ENCODE measurements at places on chromosomes 11 and 22. TPM values are rescaled to one million over a fixed set of nuclear protein-coding genes. Genes with fewer than 3 reads are reported as not detected.

DNA sequence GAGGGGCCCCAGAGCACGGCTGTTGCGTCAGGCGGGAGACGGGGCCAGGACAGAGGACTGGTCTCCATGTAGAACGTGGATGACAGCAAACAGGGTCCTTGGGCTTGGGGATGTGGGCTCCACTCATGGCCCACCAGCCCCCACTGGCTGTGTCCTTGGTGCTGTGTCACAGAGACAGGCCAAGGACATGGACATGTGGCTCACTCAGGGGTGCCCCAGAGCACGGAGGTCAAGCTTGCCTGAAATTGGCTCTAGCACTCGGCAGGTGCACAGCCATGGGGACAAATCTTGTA, 14.4 kb downstream of the FADS2 start:
- DNase-seq: no peak

- DNase-seq: no peak
Observed at GRCh38 chr11:27187075-27187847, 146.6 kb downstream of the BBOX1 start.

DNA sequence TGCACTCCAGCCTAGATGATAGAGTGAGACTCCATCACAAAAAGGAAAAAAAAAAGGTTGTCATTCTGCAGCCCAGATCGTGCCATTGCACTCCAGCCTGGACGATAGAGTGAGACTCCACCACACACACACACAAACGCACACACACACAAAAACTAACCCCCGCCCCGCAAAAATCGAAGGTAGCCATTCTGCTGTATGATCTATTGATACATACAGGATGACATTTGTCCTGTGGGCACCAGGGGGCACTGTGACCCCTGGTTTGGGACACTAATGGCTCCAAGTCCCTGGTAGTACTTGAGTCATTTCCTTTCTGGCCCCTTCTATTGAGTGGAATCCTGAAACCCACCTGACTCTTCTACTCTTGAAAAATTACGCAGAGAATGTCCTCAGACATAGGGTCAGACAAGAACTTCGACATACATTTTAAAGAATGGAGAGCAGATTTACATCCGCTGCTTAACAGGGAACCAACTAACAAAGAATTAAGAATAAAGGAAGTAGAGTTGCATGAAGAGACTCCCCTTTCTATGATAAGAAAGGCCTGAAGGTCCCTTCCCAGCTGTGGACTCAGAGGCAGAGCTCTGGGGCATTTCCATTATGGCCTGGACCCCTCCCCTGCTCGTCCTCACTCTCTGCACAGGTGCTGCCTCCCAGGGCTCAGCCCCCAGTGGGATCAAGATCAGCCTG, 35.0 kb upstream of the PRAME start:
- DNase-seq: peak; percentile 40

GRCh38 chr11:72613977-72614376, 60.2 kb downstream of the PDE2A start:
- no peak for DNase-seq

DNA sequence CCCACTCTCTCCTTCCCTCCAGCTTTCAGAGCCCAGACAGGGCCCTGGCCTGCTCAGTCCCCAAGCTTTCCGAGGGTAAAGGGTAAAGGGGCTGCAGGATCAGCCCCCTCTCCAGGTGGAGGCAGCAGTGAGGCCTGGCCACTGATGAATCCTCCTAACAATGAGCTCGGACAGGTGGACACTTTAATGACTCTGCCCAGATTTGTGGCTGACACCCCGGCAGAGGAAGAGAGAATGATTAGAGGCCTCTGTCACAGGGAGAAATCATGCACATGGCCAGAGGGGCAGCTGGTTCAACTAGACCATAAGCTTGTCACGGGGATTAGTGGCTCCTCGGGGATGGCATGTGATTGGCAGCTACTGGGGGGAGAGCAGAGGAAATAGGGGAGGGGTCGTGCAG, 587.5 kb upstream of the B3GAT1 start:
- DNase-seq: no peak

GRCh38 chr11:119194811-119195440, 9.7 kb downstream of the NHERF4 start:
- DNase-seq: no peak

- no peak for DNase-seq
Observed at GRCh38 chr11:57155400-57155799, 26.4 kb upstream of the LRRC55 start.

DNA sequence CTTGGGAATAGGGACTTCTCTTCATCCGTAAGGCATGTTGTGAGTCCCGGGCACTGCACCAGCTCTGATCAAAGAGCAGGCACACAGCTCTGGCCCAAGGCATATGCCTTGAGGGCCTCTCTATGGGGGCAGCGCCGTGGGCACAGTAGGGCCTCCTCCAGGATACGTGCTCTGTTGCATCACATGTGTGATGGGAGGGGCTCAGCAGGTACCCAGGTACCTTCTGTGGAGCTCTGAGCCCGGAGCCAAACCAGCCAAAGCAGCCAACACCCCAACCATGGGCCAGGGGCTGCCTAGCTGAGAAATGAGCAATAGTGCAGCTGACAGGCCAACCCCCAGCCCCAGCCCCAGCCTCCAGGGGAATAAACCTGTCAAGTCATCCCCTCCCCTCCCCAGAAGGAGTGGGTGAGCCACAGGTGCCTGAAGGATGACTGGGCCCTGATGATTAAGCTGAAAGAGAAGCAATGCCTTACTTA, 79.7 kb upstream of the SHISAL1 start:
- peak; percentile 22 for DNase-seq

- DNase-seq: peak; percentile 67
Observed at GRCh38 chr11:65172600-65172999, 2.6 kb downstream of the SPDYC start.

GRCh38 chr11:75174781-75175370, 24.0 kb downstream of the SLCO2B1 start:
- peak; percentile 68 for DNase-seq

Gene KCNK7
- total RNA-seq: 1.7 TPM

DNA sequence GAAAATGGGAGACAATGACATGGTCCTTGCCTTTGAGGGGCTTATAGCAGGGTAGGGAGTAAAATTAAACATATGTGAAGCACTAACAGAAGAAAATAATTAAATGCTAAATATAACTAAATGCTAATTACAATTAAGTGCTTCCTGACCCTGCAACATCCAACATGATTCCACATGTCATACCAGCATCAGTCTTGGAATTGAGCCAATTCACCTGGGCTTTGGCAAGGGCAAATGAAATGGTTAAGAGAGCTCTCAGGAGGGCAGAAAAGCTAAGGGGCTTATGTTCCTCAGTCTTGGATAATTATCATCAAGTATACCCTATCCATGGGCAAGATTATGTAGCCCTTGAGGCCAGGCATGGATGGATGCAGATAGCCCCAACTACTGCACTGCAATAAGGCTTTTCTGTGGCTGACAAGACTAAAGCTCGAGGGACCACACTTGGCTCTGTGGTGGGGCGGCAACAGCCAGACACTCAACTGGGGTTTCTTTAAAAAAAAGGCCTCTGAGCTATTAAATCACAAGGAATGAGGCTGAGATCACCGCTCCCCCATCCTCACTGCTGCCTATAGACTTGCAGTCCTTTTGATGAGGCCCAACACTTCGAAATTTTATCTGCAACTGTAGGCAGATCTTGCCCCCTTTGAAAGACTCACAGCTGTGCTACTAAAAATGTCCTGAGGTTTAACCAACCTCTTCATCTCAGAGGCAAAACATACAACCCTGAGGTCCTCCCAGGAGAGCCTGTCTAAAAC, 39.0 kb downstream of the IL18BP start:
- DNase-seq: no peak

GRCh38 chr11:130599073-130599654, 150.7 kb downstream of the ADAMTS15 start:
- peak; percentile 85 for DNase-seq

- DNase-seq: no peak
Observed at GRCh38 chr11:4682623-4683419, 14.8 kb downstream of the OR51E2 start.

- no peak for DNase-seq
Observed at GRCh38 chr11:47469361-47470179, 20.6 kb upstream of the RAPSN start.

DNA sequence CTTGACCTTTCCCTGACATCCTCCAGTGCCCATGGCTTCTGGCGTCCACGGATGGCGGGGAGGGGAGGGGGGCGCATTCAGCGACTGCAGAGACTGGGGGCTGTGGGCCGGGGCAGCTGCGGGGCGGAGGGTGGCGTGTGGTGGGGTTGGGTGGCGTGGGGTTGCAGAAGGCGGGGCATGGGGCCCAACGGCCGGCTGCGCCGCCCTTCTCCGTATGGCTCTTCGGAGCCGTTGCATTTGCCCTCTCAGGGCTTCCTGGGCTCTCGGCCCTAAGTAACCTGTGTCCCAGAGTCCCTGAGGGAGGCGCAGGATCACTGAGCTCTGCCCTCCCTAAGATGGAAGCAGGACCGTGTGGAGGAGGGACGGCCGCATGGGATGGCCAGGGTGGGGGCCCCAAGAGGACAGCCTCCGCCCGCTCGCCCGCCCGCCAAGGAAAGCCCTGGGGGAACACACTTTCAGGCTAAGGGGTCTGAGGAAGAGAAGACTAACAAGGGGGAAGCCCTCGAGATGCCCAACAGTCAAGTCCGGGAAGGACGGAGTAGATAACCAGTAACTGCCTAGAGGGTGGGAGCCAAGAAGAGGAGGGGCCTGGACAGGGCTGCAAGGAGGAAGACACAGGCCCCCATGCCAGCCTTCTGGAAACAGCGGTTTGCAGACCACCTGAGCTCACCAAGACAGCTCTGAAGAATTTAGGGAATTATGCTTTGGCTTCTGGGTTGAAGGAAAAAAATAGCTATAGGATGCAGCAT, 9.2 kb upstream of the AIFM3 start:
- peak; percentile 88 for DNase-seq

Gene GPR83
- total RNA-seq: under 0.01 TPM

GRCh38 chr11:46237248-46238077, 40.0 kb upstream of the CREB3L1 start:
- DNase-seq: peak; percentile 92

Gene EMID1
- total RNA-seq: 14.2 TPM

Gene LUZP2
- total RNA-seq: 0.46 TPM

DNA sequence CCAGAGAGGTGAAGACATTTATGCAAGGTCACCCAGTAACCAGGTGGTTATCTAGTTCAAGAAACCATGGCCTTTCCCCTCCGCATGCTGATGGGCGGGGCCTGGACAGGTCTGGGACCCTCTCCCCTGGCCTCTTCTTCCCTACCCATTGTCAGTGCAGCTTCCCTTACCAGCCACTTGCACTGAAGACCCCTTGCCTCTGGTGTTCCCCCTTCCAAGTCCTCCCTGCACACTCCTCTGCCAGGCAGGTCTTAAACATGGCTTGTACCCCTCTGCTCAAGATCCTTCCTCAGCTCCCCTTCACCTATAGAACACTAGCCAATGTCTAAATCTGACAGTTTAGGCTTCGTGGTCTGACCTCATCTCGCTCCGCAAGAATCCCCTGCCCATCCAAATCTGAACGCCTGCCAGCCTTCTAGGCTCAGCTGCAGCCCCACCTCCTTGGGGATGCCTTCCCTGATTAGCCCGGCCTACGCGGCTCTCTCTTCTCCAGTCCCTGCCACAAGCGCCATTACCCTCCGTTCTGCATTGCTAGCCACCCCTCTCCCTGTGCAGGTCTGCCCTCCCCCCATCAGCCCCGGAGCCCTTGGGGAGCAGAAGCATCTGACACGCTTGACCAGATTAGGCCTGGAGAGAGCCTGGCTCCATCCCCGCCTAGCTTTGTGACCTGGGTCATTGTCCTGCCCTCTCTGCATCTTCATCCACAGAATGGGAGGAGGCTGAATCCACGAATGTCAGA, 213.8 kb downstream of the DSCAML1 start:
- no peak for DNase-seq

GRCh38 chr22:47062126-47062525, 299.7 kb downstream of the TBC1D22A start:
- DNase-seq: no peak

Gene TMPRSS5
- total RNA-seq: 0.61 TPM

DNA sequence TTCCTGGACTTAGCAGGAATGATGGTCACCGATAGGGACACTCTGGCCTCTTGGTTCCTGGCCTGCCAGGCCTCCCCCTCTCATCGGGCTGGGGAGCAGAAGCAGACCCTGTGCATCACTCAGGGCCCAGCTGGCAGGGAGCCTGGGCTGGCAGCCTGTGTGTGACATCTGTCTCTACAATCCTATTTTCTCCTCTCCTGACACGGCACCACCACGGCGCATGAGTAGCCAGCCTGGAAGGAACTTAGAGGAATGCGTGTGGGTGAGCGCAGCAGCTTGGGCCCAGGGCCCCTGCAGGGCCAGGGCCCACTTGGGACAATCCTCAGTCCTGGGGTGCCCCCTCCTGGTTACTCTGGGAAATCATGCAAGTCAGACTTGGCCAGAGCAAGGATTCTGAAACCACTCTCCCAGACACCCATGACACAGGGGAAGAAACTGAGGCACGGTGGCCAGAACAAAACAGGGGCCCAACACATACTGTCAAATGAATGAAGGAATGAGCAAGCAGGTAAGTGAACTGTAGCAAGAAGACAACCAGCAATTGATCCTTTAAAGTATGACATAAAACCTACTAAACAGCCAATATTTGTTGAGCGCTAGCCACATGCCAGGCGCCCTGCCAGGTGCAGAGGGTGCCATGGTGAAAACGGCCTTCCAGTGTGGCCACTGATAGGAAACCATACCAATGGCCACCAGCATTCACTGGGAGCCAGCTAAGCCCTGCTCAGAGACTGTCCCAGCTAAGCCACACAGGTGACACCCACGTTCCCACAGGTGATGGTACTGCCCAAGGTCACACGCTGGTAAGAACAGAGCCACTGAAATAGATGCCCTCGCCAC, 13.3 kb downstream of the RSPH14 start:
- DNase-seq: peak; percentile 63

Gene TCF20
- 47.9 TPM for total RNA-seq

GRCh38 chr11:61173456-61173855, 12.2 kb upstream of the VPS37C start:
- peak; percentile 15 for DNase-seq
